ENCODE measurements at places on chromosomes 13 and 19.

GRCh38 chr13:36353001-36353400 lies 6.8 kb upstream of the SPART start:
- no peak for DNase-seq

- DNase-seq: no peak
Observed at GRCh38 chr13:90622541-90622940, 724.9 kb upstream of the MIR17HG start.

DNA sequence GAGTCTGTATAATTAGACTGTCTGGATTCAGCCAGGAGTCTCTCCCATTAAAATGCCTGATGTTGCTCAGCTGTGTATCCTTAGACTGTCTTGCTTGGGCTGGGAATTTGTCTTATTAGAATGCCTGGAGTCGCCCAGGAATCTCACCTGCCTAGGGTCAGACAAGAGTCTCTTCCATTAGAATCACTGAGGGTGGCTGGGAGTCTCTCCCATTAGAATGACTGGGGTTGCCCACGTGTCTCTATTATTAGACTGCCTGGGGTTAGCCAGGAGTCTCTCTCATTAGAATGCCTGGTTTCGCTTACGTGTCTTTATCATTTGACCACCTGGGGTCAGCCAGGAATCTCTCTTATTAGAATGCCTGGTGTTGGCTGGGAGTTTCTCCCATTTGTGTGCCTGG lies 1450.0 kb downstream of the UQCRFS1 start:
- DNase-seq: no peak

- no peak for DNase-seq
Observed at GRCh38 chr13:69389899-69390298, 717.7 kb upstream of the ATXN8OS start.

- DNase-seq: no peak
Observed at GRCh38 chr13:98875146-98875729, 102.6 kb downstream of the DOCK9 start.

DNA sequence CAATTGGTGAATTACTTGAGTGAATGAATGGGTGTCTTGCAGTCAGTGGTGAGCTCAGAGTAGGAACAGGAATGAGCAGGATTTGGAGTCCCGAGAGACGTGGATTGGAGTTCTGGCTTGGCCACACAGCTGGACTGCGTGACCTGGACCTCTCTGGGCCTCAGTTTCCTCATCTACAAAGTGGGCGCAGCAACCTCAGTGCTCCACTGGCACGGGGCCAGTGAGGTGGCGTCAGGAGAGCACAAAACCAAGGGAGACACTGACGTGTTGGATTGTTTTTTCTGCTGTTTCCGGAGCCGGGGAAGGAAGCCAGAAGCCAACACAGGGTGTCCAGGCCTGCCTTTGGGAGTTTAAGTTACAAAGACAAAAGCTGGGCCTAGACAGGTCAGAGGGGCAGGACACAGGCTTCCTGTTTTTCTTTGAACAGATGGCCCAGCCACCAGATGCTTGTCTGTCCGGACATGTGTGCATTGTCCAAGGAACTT lies 6.5 kb upstream of the DOCK6 start:
- DNase-seq: no peak

GRCh38 chr13:107580741-107581412 lies 634.5 kb downstream of the LIG4 start:
- no peak for DNase-seq

DNA sequence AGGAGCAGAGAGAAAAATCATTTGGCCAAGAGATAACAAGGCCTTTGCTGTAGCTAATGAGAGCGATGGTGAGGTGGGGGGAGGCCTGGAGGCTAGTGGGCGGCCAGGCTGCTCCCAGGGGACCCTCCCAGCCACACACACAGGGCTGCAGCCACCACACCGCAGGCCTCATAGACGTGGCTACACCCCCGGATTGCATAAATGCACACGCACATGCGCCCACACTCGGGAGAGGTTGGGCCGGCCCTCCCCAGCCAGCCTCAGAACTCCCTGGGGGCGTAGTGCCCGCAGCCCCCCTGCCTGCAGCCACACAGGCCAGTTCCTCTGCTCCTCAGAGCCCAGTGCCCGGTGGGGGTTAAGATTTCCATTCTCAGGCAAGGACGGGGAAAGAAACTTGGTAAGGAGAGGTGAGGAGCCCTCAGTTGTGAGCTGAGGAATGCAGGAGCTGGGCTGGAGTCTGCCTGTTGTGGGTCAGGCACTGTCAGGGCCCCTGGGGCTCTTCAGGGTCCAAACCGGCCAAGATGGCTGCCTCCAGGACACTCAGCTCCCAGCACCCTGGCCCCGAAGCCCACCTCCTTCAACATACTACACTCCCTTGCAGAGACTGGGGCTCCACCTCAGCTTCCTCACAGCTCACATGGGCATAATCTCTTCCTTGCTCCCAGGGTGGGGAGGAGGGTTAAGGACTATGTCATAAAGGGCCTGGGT lies 8.0 kb downstream of the PTH2 start:
- no peak for DNase-seq

DNA sequence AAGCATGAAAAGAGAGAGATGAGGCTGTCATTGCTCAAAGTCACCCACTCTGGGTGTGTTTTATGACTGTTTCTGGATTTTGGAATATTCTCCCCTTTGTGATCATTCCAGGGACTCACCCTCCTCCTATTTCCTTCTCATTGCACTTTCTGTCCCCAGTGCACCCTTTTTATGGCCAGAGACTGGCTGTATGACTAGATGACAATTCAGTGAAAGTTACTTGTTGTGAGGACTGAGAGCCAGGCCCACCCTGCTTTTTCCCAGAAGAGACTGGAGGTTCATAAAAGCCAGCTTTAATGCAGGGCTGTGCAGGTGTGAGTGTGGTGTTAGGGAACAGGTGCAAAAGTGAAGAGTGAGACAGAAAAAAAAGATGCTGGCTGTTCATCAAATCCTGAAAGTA lies 17.3 kb downstream of the CEACAM7 start:
- no peak for DNase-seq

- no peak for DNase-seq
Observed at GRCh38 chr13:49436890-49437289, 7.0 kb downstream of the CAB39L start.

- DNase-seq: no peak
Observed at GRCh38 chr19:45905011-45905410, 2.6 kb upstream of the MYPOP start.

All from NCI-H1092 (cell line).